Stimulated activated CD8-positive, alpha-beta memory T cell treated with anti-CD3 and anti-CD28 coated beads, Interleukin-15, amount 100 ng/mL, for 4 hours (primary cell): ENCODE measurements at places on chromosomes 5 and 9.

DNA sequence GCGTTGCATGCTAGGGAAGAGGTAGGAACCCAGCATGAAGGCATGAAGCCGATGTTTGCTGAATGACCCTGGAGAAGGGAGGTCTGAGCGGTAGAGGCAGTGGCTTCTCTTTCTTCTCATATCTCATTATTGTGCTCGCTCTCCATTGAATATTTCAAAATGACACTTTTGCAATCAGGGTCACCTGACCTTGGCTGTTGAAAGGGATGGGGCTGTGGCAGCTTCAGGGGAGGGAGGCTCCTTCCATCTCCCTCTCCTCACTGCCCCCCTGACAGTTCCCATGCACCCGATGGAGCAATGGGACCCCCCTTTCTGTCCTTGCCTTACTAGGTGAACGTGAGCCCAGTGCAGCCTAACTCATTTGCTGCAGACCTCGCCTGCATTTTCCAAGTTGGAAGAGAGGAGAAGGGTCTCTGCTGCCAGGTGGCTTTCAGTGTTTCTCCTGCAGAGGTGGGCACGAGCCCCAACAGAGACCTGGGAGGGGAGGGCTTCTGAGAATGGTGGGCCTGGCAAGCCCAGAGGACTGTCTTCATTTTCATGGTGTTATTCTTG, 17.9 kb downstream of the STC2 start:
- no peak for DNase-seq

GRCh38 chr5:128870373-128870772, 94.9 kb upstream of the SLC27A6 start:
- no peak for DNase-seq

- DNase-seq, result no peak
Measured at GRCh38 chr5:149932445-149933350, 11.9 kb downstream of the PDE6A start.

GRCh38 chr5:337563-338130, 16.1 kb downstream of the AHRR start:
- no peak for DNase-seq

- no peak for DNase-seq
Measured at GRCh38 chr5:32600054-32600622, 14.8 kb downstream of the SUB1 start.

DNA sequence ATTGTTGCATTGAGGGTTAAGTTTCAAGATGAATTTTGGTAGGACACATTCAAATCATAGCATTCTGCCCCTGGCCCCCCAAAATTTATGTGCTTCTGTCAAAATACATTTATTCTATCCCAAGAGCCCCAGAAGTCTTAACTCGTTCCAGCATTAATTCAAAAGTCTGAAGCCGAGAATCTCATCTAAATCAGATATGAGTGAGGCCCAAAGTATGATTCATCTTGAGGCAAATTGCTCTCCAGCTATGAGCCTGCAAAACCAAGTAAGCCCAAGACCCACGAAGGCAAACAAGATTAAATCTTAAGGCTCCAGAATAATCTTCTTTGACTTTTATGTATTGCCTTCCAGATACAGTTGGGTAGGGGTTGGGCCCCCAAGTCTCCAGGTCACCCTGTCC, 19.2 kb downstream of the TNPO1 start:
- DNase-seq, result no peak

DNA sequence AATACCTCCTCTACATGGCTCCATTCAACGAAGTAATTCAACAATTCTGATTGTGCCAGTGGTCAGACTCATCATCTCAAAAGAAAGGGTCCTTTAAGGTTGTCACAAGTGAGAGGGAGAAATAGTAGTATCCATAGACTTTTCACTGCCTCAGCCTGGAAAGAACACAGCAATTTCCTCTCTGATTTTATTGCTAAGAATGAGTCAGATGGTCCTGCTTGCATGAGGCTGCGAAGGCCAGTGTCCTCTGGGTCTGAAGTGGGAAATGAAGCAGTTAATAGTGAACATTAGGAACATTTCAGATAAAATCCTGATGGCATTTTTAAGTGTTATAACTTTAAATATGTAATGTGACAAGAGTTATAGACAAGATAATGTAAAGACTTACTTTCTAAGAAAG, 979.0 kb downstream of the EFNA5 start:
- no peak for DNase-seq

GRCh38 chr9:85510830-85511504, 230.8 kb downstream of the AGTPBP1 start:
- DNase-seq, result no peak

DNA sequence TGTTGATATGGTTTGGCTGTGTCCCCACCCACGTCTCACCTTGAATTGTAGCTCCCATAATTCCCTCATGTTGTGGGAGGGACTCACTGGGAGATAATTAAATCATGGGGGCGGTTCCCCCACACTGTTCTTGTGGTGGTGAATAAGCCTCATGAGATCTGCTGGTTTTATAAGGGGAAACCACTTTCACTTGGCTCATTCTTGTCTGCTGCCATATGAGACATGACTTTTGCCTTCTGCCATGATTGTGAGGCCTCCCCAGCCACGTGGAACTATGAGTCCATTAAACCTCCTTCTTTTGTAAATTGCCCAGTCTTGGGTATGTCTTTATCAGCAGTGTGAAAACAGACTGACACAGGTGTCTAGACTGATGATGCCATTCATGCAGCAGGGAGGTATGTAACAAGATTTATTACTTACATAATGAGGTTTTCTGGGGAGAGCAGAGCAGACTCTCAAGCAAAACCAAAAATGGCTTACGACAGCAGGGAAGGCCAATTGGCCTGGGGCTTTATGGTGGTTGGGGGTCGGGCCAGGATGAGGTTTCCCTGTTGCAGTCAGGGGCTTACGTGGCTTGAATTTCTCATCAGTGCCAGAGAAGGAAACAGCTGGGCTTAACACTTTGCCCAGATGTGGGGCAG, 9.5 kb upstream of the COMMD10 start:
- DNase-seq, result no peak
